ENCODE measurements at places on chromosomes 5 and 9.

- no peak for DNase-seq
Measured at GRCh38 chr5:152372875-152373274, 32.2 kb downstream of the NMUR2 start.

DNA sequence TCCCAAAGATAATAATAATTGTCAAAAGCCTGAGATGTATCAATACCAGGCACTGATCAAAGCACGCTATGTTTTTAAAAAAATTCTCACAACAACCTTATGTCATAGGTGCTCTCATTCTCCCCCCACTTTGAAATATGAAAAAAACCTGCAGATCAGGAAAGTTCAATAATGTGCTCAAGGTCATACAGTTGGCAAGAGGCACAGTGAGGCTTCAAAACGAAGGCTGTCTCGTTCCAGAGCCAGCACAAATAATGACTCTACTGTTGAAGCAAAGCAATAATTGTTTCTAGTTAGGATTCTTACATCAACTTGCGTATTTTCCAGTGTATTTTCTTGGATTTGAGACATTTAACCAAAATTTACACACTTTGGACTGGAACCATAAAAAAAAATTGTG lies 88.3 kb downstream of the RAB3C start:
- no peak for DNase-seq

- DNase-seq: no peak
Measured at GRCh38 chr9:95732802-95733688, 142.4 kb upstream of the ERCC6L2 start.

DNA sequence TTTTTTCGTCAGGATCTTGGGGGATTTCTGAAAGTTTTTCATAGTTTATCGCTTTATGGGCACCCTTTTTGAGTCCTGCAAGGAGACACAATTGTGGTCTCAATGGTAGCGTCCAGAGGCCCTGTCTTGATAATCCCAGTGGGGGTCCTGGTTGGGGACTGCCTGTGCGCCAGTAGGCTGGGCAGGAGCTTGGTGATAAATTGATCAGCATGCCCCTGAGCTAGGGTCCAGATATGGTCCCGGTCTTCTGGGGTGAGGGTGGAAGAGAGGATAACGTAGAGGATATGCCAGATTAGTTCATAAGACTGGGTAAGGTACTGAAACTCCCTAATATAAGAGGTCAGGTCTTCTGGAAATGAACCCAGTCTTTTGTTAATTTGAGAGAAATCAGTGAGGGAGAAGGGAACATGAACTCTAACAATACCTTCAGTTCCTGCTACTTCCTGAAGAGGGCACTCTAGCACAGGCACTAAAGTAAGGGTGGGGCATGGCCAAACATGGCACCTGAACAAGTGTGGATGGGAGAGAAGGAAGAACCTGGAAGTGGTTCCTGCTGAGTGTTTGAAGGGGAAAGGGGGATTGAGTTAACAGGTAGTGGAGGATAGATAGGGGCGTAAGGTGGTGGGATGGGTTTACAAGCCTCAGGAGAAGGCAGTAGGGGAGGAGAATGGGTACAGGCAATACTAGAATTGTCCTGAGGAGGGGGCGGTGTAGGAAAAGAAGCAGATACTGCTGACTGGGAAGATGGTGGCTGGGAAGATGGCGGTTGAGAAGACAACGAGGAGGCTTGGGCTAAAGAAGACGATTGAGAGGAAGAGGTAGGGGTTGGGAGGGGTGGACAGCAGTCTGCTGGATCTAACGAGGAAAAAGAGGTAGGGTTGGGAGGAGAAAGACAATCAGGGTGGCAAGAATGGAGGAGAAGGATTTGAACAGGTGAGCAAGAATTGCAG lies 33.8 kb upstream of the ANXA2R start:
- peak; percentile 45 for DNase-seq

- no peak for DNase-seq
Measured at GRCh38 chr5:57627661-57628060, 145.1 kb upstream of the ACTBL2 start.

GRCh38 chr5:132890817-132891216 lies 17.3 kb downstream of the LEAP2 start:
- no peak for DNase-seq

- DNase-seq: no peak
Measured at GRCh38 chr5:115170134-115170928, 623 bp upstream of the TRIM36 start.

DNA sequence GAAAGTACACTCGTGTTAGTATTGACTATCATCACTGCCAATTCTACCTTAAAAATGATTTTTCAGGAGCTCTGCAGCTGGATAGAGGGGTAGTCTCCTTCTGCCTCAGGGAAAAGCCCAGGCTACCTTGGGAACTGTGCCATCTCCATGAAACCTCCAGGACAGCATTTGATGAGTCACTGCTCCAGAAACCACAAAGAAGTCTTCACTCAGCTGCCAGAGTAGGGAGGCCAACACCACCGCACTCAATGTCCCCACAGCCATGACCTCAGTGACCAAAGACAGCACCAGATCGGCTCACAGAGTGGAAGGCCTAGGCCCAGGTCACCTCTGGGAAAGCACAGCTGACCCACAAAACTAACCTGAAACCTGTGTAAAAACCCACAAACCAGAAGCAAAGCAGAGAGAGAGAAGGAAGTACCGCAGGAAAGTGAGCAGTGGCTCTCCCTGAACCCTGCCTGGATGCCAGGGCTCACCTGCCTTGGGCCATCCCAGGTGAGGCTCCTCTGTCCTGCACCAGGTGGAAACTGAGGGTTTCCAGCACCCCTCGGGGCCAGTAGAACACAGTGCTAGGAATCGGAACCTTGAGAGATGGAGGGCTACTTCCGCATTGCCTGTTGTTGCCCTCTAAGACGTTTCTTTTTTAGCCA lies 30.0 kb downstream of the S1PR3 start:
- no peak for DNase-seq

GRCh38 chr5:55546947-55547346 lies 12.2 kb upstream of the PLPP1 start:
- no peak for DNase-seq

DNA sequence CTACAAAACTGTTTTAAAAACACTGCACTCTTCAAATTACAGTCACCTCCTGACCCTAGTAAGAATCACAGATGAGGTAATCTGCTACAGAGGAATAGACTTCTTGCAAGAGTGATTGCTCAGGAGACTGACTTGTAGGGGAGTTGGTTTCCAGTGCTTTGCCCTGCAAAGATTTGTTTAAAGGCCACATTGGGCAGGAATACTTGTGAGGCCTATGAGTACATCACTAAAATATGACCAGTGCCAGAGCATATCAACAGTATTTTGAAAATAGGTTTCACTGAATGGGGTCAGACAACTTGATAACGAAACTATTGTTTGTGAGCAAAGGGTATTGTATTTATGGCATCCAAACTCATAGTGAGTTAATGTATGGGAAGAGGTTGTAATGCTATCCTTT lies 21.5 kb upstream of the CTNND2 start:
- DNase-seq: no peak

- DNase-seq: no peak
Measured at GRCh38 chr5:65984098-65984885, 57.9 kb downstream of the ERBIN start.

DNA sequence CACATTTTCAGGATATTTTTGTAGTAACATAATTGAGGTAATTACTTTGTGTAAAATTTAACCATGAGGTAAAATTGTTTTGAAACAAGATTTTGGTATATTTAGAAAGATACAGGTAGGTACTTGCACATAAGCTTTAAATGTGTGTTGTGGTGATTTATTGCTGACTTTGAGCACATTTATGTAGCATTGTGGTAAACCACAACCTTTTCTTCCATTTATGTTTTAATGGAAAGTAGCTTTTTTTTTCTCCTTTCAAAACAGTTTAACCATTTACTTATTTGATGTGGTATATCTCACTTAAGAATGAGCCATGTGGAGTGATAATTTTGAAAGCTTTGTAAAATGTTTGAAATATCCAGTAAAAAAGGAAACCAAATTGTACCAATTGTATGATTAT lies 35.6 kb downstream of the FCHO2 start:
- DNase-seq: no peak

- peak; percentile 40 for DNase-seq
Measured at GRCh38 chr9:5629312-5630080, 589 bp downstream of the RIC1 start.

DNA sequence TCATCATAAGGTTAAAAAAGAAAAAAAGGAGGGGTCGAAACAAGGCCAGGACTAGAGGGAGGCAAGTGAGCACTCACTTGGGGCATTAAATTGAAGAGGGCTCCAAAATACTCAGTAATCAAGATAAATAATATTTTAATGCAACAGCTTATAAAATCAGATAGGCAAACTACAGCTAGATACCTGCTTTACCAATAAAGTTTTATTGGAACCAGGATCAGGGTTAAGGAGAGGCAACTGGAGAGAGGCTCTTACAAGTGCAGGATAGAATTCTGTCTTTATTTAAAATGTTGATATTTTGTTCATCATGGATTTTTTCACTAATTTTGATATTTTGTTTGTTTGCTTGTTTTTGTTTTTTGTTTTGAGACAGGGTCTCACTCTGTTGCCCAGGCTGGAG lies 30.3 kb upstream of the PURA start:
- no peak for DNase-seq

GRCh38 chr9:105341434-105342146 lies 97.1 kb downstream of the SLC44A1 start:
- no peak for DNase-seq

- DNase-seq: no peak
Measured at GRCh38 chr9:8456344-8456743, 656.8 kb upstream of the DMAC1 start.

GRCh38 chr5:113215401-113216060 lies 219.3 kb downstream of the TSSK1B start:
- no peak for DNase-seq

DNA sequence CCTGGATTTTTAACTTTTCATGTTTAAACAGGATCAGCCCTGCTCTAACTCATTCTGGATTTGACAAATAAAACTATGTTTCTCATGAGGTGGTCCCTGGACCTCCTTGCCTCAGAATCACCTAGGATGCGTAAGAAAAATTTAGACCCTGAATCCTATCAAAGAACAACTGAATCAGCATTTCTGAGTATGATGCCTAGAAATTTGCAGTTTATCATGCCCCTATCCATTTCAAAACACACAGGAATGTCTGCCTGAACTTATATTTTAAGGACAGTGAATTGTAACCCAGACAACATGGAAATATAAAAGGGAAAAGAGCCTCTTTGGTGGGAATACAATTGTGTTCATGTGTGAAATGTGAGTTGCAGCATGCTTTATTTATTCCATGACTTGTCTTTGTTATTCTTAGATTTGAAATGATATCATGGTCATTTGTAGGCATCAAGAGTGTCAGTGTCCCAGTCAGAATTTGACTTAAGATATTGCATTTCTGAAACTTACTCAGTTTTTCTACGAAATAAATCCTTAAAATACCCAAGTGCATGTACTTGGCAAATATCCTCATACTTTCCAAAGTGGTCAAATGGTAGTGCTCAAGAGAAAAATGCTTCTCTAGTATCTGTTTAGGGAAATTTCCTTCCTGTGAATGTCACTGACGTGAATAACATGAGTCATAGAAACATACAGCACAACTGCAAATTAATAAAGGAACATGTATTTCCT lies 144.3 kb downstream of the GIN1 start:
- no peak for DNase-seq
